Activated naive CD8-positive, alpha-beta T cell treated with anti-CD3 and anti-CD28 coated beads for 36 hours (primary cell): ENCODE measurements at places on chromosomes 5 and 9.

- DNase-seq, result no peak
Observed at GRCh38 chr5:131109540-131110255, 55.4 kb downstream of the HINT1 start.

DNA sequence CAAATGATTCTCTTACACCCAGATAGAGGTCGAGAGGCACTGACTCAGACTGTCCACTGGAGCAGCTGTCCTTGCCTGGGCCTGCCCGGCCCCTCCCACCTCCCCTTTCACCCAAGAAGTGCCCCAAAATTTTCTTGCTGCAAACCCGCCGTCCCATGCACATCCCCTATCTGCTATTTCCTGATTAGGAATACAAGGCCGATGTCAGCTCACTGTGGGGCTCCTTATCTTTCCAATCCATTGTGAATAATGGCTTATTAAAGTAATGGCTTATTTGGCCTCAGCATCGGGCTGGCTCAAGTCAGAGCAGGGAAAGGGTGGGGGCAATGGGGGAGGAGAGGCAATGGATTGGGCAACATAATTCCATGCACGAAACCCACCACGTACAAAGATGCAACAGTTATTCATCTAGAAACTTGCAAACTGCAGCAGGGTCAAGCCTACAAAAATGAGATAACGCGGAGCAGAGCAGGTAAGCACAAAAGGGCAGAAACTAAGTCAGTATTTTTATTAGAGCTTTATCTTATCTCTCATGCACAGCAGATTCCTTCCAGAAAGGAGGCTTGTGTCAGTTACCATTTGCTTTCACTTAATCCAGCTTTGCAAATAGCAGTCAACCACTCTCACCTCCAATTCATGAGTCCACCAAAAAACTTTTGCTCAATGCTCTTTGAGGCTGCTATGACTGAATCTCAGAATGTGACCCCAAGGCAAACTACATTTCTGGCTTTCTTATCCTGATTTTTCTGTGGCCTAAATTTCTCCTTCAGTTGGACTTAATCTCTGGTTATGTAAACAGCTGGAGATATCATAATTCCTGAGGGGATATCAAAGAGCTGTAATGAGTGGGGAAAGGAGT lies 138.2 kb upstream of the OSMR start:
- DNase-seq, result no peak

DNA sequence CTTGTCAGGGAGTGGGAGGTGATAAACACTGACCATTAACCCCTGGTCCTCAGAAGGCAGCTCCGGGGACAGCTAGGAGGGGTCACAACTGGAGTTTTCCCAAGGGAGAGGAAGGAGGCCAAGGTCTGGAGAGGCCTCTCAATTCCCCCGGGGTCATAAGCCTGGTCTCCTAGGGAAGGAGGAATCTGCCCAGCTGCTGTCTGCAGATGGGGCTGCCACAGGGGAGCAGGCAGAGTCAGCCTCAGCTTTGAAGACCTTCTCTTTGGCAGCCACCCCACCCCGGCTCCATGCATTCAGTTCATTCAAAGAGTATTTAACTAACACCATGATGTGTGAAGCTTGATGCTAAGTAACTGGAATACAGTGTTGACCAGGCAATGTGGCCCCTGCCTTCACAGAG lies 74.6 kb upstream of the HSPA9 start:
- DNase-seq, result no peak

GRCh38 chr9:98295824-98296223 lies 40.4 kb upstream of the TBC1D2 start:
- no peak for DNase-seq

- no peak for DNase-seq
Observed at GRCh38 chr5:42553461-42553860, 130.2 kb downstream of the GHR start.

DNA sequence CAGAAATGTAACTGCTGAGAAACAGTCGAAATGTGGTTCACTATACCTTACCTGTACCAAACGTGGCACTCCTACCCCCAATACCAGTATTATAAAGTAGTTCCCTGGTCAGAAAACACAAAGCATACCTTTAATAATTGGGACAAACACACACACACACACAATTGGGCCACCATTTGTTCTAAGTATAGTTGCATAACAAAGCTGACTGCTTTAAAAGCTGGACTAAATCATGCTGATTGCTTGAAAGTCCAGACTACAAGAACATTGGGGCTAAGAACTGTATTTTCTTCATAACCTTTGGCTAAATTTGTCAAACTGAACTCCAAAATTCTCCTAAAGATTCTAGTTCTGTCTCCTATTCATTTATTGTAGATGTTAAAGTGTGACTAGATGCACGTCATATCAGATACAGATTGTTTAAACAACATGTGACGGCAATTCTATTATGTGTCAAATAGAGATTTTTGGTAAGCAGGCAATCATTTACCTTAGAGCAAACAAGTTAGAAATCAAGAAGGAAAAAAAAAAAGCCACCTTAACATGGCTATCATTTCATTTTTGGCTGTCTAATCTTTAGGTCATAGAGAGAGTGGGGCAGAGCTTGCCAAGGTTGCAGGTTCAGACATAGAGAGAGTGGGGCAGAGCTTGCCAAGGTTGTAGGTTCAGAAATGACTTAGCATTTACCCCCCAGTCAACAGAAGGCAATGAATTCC lies 265.1 kb downstream of the ARL15 start:
- DNase-seq, result no peak

DNA sequence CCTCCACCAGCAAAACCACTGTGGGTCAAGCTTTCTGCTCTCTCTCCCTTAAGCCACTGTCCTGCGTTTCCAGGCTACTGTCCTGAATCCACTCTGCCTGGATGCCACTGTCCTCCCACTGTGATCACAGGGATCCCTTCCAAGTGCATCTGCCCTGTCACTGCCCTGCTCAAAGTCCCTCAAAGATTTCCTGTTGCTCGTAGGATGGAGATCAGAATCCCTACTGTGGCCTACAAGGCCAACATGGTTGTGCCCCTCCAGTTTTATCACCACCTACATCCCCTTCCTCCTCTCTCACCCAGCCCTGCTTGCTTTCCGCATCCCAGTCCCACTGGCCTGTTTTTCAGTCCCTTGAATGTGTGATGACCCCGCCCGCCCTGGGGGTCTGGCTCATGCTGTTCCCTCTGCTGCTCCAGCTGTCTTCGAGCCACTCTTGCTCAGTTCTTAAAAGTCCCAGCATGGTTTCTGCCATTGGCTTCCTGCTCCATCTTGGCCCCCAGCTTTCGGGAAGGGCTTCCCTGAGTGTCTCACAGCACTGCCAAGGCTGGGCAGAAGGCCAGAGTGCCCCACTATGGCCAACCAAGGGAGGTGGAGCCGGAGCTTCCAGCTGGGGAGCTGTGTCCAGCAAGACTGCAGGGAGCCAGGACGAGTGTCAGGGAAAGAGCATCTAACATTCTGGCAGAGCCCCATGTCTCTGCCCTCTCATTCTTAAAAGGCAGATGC lies 12.9 kb upstream of the FRRS1L start:
- DNase-seq, result no peak

GRCh38 chr9:8857068-8857925 lies 1057.7 kb upstream of the DMAC1 start:
- DNase-seq, result peak; percentile 14

DNA sequence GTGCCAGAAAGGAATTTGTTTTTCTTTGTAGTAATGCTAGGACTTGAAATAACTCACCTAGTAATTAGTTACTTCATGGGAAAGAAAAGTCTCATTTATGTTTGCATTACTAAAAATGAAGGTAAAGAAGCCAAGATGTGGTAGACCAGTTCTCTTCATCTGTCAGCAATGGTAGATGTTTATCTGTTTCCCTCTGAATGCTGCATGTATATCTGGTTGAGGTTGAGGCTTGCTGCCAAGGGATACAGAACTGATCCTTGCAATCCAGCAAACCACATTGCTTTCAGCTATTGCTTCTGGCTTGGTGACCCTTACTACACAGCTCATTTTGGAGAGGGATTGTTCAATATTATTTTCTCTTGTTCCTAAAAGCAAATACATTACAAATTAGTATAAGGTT lies 73.6 kb downstream of the ZNF474 start:
- DNase-seq, result no peak
